ENCODE measurements at places on chromosomes 4 and X.
A peak's percentile ranks its signal among the peaks of the same experiment; 100 is the strongest.

DNA sequence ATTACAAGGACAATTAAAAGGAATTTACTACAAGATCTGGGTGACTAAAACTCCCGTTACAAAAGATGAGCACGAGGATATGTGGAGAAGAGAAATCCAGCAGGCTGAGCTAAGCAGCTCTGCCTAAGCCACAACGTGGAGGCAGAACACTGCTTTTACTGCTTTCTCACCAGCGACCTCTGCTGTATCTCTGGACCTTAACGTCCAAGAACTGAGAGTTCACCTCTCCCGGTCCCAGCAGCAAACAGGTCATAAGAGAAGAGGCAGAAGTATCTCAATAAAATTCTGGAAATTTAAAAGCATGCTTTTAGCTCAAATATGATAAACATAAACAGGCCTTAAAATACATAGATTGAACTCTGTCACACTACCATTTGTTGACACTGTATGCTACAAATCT, 81.0 kb downstream of the ADGRA3 start:
- peak; percentile 99 for ATAC-seq

DNA sequence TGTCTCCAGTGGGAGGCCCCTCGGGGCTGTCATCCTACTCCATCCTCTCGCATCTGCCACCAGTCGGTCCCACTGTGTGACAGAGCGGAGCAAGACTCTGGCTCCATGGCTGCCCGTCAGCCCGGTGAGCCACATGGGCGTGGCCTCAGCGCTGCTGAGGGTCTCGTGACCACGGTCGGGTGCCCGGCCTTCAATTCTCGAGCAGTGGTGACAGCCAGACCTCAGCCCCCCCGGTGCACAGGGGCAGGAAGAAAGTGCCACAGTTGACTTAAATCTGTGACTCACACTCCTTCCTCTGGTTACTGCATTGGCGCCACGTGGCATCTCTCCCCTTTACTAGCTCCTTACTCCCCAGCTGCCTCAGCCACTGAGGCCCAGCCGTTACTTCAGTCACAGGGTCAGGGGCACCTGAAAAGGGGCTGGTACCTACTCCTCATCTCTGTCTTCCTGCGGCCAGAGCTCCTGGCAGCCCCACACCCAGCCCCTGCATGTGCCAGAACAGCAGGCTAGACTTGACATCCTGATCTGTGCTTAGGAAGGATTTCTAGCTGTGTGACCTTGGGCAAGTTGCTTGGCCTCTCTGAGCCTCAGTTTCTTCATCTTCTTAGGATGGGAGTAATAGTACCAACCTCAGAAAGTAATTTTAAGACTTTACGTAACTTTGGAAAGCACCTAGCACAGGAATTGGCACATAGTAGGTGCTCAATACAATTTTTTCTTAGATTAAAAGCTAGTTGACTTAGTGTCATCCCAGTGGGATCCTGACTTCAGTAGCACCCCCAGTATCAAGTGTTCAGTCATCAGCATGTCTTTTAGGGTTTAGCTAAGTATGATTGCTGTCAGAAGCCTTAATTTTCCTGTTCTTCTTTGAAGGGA, 66.1 kb downstream of the TNIP2 start:
- no peak for ATAC-seq

DNA sequence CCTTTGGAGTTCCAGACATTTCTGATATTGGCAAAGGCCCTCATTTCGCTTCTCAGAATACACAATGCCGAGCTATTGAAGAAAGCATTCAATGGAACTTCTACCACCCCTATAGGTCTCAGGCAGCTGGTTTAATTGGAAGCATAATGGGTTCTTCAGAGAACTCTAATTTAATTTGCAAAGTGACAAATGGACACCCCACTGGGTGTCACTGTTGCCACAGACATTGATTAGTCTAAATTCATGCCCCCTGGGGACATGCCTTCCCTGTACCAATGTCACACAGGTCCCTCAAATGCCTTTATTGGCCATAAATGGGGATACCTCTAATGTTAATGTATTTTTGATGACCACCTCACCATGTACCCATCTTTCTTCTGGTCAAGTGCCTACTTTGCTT, 22.9 kb upstream of the TMEM255A start:
- ATAC-seq = no peak

- no peak for ATAC-seq
These were observed 695.9 kb upstream of the ATOH1 start for GRCh38 chr4:93132631-93133030.

DNA sequence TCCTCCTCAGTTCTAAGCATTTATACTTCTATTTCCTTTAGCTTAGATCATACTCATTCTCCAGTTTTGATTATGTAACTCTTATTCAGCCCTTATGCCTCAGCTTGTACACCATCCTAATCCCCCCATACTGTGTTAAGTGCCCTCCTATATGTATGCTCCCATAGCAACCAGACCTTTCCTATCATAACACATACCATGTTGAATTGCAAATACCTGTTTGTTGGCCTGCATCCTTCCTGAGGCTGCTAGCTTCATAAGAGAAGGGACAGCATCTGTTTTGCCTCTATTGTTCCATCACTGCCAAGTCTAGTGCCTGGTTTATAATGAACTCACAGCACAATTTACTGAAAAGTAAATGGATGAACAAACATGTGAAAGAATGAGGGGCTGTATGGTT, 443.7 kb downstream of the CENPC start:
- no peak for ATAC-seq

DNA sequence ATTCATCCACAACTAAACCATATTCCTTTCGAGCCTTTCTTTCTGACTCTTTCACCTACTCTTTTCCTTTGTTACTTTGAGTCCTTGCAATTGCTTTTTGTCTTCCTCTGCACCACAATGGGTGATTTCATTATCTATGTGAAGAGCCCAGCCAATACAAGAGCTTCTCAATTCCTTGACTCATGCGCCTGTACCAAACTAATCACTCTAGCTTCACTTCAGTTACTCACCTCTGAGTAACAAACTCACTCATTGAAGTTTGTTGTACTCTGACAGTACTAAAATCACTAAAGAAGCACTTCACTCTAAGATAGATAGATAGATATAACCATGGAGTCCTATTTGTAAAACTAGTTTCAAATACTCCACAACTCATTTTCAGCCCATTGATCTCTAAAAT, 191.7 kb upstream of the EPHA5 start:
- no peak for ATAC-seq

GRCh38 chrX:131845201-131845600, 177.9 kb upstream of the STK26 start:
- ATAC-seq = no peak

GRCh38 chrX:134167591-134168203, 69.3 kb upstream of the CCDC160 start:
- ATAC-seq = no peak

GRCh38 chr4:82780752-82781231, 17.8 kb downstream of the SCD5 start:
- ATAC-seq = peak; percentile 23

DNA sequence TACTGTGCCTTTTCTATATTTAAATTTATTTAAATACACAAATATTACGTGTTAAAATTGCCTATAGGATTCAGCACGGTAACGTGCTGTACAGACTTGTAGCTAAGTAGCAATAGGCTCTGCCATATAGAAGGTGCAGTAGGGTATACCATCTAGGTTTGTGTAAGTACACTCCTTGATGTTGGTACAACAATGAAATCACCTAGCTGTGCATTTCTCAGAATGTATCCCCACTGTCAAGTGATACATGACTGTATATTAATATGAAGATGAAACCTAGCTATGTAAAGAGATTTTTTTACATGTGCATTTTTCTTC, 431.2 kb downstream of the KCTD8 start:
- ATAC-seq = no peak

DNA sequence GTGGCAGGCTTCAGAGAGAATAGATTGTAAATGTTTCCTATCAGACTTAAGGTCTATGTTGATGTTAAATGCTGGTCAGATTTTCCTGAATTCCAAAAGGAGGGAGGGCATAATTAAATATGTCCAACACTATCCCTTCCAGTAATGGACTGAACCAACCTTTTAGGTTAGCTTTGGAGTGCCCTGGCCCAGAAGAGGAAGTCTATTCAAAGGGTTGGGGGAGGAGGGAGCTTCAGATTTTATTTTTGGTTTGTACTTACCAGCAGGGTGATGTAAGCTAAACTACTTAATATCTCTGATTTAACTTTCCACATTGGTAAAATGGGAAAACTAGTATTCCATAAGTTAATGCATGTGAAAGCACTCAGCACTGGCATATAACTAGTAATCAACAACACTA, 91.1 kb downstream of the RBM46 start:
- ATAC-seq = no peak

DNA sequence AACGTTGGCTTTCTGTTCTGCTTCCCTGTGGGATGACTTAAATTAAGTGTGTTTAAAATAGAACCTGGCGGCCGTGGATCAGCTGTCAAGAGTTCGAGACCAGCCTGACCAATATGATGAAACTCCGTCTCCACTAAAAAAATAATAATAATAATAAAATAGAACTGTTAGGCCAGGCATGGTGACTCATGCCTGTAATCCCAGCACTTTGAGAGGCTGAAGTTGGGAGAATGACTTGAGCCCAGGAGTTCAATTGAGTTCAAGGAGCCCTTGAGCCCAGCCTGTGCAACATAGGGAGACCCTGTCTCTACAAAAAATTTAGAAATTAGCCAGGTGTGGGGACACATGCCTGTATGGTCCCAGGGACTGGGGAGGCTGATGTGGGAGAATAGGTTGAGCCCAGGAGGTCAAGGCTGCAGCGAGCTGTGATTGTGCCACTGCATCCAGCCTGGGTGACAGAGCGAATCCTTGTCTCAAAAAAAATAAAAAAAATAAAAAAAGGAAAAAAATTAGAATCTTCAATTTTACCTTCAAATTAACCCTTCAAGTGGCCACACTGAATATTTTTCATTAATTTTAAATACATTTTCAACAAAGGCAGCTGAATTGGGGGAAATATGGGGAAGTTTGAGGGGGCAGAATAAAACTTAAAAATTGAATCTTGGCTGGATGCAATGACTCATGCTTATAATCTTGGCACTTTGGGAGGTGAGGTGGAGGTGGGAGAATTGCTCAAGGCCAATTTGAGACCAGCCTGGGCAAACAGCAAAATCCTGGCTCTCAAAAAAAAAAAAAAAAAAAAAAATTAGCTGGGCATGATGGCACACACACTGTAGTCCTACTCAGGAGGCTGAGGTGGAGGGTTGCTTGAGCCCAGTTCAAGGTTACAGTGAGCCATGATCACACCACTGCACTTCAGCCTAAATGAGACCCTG, 31.8 kb upstream of the HSD17B13 start:
- ATAC-seq = no peak
